ENCODE measurements at places on chromosomes 4 and X.
A peak's percentile ranks its signal among the peaks of the same experiment; 100 is the strongest.

DNA sequence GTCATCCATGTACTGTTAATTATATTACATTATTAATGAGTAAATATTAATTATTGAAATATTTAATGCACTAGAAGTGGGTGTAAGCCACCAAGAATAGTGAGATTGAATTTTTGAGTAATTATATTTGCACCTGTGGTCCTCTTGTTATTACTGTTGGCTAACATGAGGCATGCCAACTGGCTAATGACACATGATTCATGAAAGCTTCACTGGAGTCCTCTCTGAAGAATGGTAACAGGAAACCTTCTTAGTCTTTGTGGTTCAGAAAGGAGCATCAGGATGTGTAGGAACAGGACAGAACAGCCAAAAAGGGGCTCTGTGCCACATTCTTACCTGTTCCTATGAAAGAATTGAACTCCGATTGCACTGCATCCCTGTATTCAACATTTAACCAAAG, 65.2 kb downstream of the SLC4A4 start:
- no peak for DNase-seq

- DNase-seq: no peak
Observed at GRCh38 chr4:185885075-185885474, 73.1 kb upstream of the SORBS2 start.

DNA sequence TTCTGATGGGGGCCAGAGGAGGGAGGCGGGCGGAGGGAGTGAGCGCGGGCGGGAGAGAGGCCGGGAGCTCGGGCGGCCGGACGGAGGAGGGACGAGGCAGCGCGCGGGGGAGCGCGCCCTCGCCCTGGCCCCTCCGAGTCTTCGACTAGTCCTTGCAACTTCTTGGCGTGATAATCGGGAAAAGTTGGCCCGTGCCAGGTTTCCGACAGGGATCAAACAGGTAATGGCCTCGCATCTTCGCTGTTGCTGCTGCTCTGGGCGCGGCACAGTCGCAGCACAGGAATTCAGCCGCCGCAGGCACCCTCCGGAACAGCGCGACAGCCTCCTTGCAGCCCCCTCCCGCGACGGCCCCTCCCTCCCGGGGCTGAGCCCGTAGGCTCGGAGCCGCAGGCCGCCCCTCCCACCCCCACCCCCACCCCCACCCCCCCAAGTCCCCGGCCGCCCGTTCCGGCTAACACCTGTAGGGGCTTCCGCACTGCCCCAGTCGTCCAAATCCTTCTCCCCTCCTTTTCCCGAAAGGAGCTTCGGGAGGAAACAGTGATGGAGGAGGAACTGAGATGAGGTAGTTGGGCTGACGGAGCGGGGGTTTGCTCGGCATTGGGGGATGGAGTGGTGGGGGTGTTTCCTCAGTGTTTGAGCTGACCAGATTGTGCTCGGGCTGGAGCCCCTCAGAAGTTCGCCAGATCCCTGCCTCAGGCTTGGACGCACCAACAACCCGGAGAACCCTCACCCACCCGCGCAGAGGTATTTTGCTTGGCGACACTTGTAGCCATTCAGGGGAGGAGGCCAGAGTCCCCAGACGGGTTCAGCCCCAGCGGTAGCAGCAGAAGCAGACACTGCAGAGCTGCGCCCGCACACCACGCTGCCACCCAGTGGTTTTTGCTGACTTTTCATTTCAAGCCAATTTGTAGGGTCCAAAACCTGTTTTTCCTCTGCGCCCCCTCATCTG, at the start of gene FGF13:
Gene FGF13, minus strand, starts transcription at position 319 of the 949 bp plus-strand sequence. CDS start 714 bp downstream, outside the sequence.
- no peak for DNase-seq

DNA sequence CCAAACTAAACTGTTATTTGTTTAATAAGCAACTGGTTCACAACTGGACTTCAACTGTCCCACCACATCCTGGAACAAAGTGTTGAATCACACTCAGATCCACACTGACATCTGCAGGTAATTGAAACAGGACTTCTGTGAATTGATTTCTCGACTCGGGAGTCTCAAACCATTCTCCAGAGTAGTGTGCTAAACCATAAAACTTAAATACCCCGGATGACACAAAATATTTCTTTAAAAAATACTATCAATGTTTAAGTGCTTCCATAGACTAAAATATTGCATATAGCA, 95.4 kb upstream of the PLAC1 start:
- DNase-seq: no peak

- no peak for DNase-seq
Observed at GRCh38 chrX:119617517-119618164, 11.4 kb upstream of the NKRF start.

DNA sequence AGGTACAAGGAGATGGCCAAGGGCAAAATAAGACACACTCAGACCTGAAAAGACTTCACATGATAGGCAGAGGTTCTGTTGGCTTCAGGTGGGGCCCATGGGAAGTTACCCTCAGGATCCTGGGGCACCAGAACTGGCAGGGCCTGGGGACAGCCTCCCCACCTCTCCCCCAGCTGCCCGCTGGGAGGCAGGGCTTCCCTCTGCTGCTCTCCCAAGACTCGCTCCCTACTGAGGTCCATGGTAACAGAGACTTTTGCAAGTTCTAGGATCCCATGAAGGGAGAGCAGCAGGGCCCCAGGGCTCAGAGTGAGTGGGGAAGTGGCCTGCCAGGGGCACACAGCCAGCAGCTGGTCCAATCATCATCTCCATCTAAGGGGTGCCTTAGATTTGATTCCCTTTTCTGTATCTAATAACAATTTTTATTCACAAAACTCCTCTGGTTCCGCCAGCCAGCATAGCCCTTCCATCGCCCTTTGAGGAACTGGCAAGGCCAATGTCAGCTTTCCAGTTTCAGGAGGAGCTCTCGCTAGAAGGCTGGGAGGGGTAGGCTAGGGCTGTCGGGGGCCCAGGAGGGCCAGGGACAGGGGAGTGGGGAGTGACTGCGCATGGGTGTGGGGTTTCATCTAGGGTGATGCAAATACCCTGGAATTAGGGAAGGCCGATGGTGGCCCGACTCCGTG, 78.2 kb downstream of the SLC2A9 start:
- DNase-seq: no peak

DNA sequence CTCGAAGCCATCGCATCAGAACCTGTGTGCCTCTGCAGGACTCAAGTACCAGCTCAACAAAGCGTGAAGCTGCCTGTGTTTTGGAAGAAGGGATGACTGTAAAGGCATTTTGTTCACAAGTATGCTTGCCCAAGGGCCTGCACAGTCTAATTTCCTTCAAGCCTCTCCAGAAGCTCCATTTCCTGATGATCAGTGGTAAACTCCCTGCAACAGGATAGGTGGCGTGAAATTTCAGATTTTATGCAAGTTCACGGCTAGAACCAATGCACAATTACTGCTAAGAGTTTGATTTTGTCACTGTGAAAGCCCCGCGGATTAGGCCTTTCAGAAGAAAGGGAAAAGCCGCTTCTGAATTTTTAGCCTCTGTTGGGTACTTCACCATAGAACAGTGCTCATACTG, 89.2 kb upstream of the TAPT1 start:
- DNase-seq: no peak

DNA sequence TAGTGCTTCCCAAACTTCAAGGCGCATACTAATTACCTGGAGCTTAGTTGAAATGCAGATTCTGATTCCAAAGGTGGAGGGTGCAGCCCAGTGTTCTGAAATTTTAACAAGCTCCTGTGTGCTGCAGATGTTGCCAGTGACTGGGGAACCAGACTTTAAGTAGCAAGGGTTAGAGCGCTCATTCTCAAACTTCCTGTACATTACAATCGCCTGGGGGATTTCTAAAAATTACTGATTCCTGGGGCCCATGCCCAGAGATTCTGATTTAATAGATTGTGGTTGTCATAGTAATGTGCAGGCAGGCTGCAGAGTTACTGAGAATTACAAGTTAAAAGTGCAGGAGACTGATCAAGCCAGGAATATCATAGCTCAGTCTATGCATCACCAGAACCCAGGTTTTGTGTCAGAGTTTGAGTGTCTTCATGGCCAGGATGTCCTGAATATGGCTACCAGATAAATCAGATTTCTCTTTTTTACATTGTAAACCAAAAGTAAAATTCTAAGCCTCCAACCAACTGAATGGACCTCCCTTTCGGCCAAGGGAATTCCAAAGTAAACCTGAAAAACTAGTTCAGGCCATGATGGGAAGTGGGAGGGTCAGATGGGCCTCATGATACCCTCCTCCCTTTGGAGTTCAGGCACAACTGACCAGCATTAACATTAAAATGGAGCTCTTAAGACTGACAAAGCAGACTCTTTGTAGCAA, 121.6 kb downstream of the ATXN3L start:
- DNase-seq: no peak

DNA sequence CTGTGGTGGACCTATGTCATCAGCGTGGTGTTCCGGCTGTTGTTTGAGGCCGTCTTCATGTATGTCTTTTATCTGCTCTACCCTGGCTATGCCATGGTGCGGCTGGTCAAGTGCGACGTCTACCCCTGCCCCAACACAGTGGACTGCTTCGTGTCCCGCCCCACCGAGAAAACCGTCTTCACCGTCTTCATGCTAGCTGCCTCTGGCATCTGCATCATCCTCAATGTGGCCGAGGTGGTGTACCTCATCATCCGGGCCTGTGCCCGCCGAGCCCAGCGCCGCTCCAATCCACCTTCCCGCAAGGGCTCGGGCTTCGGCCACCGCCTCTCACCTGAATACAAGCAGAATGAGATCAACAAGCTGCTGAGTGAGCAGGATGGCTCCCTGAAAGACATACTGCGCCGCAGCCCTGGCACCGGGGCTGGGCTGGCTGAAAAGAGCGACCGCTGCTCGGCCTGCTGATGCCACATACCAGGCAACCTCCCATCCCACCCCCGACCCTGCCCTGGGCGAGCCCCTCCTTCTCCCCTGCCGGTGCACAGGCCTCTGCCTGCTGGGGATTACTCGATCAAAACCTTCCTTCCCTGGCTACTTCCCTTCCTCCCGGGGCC, 1.2 kb downstream of the GJB1 start:
- no peak for DNase-seq

- DNase-seq: peak; percentile 72
Observed at GRCh38 chr4:37803348-37803973, 23.0 kb upstream of the PGM2 start.

DNA sequence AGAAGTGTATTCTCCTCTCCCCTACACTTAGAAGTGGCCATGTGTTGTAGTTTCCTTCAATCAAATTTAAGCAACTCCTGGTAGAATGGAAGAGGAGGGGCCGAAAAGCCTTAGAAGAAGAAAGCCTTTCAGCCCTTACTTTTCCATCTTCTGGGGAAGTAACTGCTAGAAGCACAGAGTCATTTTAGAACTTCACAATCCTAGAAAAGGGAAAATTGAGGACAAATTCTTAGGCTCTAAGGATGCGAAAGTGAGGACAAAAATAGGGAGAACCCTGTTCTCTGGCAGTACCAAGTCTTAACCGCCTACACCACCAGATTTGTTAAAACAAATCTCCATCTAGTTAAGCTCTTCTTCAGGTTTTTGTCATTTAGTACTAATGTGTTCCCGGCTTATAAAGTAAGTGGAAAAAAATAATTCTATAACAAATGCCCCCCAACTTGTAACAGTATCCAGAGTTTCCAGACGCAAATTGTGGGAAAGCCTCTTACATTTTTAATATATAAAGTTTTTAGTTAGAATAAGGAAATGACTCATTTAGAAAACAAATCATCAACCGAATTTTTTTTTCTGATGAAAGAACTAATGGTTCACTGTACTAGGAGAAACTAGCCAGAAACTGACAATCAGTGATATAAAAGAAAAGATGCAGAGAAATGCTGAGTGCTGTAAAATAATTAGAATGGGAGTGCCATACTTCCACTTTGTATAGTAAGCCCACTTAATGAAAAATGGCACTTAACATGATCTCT, 76.0 kb downstream of the ARAP2 start:
- no peak for DNase-seq

GRCh38 chrX:57952320-57952678, 42.0 kb upstream of the ZXDA start:
- DNase-seq: no peak

GRCh38 chr4:2289955-2290333, 28.0 kb upstream of the MXD4 start:
- DNase-seq: no peak

DNA sequence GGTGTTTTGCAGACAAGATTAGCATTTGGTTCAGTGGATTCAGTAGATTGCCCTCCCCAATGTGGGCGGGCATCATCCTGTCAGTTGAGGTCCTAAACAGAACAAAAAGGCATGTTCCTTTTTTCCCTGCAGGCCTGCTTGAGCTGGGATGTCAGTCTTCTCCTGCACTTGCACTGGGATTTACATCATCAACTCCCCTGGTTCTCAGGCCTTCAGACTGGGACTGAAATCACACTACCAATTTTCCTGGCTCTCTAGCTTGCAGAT, 278.9 kb upstream of the FTHL17 start:
- DNase-seq: no peak

DNA sequence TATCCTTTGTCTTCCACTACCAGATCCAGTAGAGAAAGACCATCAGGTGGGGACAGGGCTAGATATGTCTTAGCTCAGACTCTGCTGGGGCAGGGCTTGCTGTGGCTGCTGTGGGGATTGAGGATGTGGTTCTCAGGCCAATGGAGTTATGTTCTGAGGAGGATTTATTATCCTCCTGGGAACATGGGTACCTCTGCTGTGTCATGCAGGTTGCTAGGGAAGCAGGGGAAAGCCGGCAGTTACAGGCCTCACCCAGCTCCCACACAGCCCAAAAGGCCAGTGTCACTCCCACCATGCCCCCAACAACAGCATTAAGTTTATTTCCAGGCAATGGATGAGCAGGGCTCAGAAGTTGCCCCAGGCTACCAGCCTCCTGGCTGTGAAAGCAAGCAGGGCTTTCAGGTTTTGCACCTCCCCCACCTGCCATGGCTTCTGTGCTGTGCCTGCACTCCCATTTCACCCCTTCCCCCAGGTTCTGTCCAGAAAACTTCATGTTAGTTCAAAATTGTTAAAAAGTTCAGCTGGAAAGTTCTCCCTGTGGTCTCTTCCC, 879.9 kb downstream of the ARAP2 start:
- DNase-seq: no peak

DNA sequence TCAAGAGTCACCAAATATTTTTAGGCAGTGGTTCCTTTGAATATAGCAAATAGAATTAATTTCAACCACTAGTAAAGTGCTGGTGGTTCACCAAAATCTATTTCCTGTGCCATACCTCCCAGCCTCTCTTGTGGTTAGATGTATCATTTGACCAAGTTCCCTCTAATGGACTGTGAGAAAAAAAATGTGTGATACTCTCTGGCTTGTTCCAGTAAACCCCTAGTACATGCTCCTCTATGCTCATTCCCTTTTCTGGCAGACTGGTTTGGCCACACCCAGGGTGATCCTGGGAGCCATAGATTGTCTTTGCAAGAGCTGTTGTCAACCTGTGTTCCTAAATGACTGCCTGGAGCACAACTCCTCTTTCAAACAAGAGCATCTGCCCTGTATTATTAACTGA, 109.5 kb downstream of the FRAS1 start:
- no peak for DNase-seq

- no peak for DNase-seq
Observed at GRCh38 chr4:28548594-28548993, 1688.0 kb downstream of the STIM2 start.

- DNase-seq: no peak
Observed at GRCh38 chrX:78063687-78064086, 40.4 kb upstream of the PGK1 start.
